ENCODE measurements at places on chromosomes 1 and 21.

GRCh38 chr1:29195881-29196291, 14.2 kb upstream of the SRSF4 start:
- DNase-seq, result no peak

GRCh38 chr1:23483321-23484252, at the start of gene ASAP3:
ASAP3 (minus strand) TSS chr1:23484179; CDS start chr1:23484133, 46 bp downstream.
- DNase-seq, result peak; percentile 18

GRCh38 chr1:192418552-192419285, 101.9 kb downstream of the RGS21 start:
- no peak for DNase-seq

DNA sequence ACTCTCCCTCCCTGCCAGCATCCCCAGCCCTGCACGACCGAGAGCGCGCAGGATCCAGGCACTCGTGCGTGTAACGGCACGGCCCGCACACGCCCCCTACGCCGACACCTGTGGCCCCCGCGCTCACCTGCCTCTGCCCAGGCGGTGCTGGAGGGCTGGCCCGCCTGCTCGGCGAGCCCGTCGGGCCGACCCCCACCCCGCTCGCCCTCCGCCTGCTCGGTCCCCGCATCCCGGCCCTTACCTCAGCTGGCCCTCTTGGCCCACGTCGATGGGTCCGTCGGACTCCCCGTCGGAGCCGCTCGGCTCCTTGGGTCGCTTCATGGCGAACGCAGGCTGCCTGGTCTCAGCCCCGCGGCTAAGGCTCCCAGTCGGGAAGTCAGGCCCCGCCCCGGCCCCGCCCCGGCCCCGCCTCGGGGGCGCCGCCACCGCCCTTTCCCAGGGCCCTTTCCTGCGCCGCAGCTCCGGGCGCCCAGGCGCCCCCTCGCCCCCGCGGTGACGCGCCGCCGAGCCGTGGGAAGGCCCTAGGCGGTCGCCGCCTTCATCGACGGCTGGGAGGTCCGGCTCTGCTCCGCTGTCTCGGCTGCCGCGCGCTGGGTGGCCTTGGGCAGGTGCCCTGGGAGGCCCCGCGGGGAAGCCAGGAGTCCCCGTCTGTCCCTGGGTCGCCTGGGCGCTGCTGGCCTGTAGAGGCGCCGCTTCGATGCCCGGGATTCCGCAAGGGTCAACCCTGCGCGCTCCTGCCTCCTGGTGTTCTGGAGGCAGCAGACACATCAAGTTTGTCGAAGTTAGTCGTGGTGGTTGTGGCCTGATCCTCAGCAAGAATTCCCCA, at the start of gene HEYL:
Gene HEYL, minus strand, starts transcription at position 339 of the 826 bp plus-strand sequence. Its CDS starts 18 bp downstream, at position 321.
- peak; percentile 55 for DNase-seq

DNA sequence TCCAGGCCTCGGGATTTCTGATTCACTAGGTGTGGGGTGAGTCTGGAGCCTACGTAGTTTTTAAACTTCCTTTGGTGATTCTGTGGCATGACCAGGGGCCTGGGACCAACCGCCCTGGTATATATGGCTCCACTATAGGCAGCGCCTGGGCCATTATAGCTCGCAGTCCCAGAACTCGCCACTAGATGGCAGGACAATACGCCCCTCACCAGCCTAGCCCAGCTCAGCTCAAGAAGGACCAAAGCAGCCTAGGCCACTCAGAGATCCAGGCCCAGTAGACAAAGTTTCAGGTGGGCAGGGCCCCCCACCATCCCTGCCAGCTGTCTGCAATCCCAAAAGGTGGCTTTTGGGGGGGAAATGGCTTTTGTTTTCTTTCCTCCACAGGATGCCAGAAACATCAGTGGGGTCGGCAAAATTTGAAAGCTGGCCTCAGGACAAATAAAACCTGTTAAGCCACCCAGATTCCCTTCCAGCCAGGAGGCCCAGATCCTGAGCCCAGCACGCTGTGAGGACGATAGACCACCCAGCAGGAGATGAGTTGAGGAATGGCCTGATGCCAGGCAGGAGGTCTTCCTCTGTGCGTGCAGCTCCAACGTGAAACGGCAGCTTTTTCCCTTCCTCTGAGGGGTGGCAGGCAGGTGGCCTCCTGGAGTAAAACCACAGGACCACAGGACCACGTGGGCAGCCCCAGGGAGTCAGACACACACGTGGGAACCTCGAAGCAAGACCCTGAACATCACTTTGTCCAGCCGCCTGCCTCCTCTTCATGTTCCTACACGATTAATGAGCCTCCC, 24.8 kb upstream of the TMEM51 start:
- peak; percentile 81 for DNase-seq

GRCh38 chr1:239922778-239923522, 168.7 kb upstream of the FMN2 start:
- DNase-seq, result no peak

DNA sequence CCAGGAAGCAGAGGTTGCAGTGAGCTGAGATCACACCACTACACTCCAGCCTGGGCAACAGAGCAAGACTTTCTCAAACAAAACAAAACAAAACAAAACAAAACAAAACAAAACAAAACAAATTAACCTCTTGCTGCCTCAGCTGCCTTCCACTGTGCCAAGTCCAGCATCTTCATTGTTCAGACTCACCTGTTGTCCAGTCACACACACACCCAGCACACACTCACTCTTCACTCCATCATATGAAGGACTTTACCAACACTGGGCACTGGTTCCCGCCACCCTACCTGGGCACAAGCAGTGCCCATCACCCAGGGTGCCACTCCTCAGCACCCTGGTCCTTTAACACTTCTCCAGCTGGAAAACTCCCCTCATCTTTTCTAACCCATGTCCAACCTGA, 14.6 kb downstream of the PYCR2 start:
- no peak for DNase-seq

GRCh38 chr1:45862008-45862407, 58.6 kb downstream of the MAST2 start:
- no peak for DNase-seq

DNA sequence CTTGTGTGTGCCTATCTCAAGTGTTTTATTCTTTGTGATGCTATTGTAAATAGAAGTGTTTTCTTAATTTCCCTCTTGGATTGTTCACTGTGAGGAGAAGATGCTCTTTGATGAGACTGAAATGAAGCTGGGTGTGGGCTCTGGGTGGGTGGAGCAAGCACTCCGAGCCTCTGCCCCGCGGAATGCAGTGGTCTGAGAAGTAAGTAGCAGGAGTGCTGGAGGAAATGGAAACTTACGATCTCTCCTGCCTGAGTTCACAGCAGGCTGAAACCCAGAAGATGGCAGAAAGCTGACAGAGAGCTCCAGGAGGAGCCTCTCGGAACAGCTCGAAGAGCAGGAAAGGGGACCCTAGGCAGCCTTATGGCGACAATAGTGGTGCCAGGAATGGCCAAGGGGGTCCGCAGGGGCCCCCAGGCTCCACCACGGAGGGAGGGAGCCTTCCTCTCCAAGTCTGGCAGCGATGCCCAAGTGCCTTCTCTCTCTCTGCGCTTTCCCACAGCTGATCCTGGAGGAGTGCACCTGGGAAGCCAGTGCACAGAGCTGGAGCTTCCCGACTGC, 126.8 kb upstream of the COL6A1 start:
- no peak for DNase-seq

Data from mucosa of gallbladder (tissue), 1 donor.